H54 (cell line): ENCODE measurements at places on chromosomes 3 and 15.

DNA sequence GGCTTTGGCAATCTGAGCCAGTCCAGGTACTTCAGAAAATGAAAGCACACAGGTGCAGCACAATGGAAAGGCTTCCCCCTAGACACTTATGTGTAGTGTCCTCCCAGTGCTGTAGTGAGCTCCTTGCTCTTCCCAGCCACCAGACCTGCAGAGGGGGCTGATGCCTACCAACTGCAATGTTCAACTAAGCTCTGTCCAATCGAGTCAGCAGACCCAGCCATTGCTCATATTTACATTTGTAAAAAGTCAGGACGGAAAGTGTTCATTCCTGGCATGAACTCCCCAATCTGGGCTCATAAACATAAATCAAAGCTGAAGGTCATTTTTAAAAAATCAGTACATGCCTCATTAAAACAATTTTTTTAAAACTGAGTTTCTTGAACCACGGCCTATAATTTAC, 73.0 kb downstream of the FOXP1 start:
- no peak for DNase-seq

- DNase-seq = no peak
Measured at GRCh38 chr3:9917820-9918219, 922 bp downstream of the IL17RC start.

- DNase-seq = no peak
Measured at GRCh38 chr3:186013312-186013711, 75.5 kb upstream of the TRA2B start.

DNA sequence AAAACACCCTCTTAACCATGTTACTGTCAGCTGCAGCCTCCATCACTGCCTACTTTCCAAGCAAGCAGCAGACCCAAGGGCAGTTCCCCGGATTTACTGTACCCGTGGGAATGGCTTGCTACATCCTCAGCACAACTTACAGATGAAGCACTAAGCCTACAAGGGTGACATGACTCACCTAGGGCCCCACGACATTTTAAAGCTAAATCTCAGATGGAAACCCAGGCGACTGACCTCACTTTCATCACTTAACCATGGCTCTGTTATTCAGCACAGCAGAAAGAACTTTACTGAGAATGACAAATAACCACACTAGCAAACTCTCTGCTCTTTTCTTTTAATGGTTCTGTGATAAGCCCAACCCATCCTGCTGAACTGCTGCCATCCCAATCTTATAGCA, 65.6 kb downstream of the SUMF1 start:
- DNase-seq = no peak

- no peak for DNase-seq
Measured at GRCh38 chr3:17972959-17973906, 230.8 kb upstream of the TBC1D5 start.

DNA sequence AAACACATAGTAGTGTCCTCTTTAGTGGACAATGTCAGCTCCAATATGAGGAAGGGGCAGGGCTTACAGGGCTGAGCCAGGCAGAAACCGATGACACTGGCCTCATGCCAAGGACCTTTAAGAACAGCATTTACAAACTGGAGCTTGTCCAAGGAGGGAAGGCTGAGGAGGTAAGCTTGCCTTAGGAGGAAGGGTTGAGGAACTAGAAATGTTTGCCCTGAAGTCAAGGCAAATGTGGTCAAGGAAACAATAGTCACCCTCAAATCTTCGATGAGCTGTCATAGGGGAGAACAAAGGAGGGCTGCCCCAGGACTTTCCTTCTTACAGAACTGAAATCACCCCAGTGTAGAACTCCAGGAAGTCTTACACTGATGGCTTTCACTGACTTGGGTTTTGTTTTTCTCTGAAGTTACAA, 136.4 kb downstream of the LIPC start:
- DNase-seq = no peak

DNA sequence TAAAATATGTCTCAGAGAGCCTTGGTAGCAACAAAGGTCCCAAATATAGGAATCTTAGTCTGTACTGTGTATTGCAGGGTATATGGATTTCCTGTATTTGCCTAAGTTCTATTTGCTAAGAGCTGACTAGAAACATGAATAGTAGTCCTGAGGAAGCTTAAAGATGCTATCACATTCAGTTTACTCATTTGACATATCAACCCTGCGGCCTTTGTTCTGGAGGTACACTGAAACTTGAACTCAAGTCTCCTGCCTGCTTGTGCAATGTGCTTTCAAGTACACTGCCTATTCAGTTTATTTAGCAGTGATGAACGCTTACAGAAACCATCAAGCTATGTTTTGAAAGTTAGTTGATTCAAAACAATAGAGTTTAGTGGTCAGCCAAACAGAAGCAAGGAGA, 21.1 kb downstream of the IL1RAP start:
- DNase-seq = no peak

DNA sequence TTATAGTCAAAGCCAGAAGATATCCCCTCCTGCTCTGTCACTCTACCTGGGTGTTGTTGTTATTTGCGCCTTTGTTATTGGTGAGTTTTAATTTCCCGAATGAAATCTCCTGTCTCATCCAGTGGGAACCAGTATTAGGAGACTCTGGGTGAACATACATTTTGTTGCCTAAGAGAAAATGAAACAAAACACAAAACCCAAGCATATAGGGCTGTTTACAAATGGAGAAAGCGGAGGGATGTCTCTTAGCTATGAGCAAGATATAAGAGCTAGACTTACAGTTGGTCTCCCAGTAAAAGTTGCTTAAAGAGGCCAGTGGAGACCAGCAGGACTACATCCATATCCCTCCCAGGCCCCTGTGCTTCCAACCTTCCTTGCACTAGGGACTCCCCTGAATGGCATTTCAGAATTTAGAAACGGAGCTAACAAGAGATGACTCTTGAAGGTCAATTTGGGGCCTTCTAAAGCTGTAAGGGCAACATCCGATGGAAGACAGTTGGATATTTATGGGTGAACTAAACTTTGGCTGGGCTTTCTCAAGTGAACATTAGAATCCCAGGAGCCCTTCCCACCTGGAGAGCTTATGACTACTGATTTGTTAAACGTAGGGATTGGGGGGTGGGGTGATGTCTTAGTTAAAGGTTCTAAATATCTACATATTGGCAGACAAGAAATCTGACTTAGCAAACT, 2.7 kb downstream of the EOMES start:
- DNase-seq = no peak

DNA sequence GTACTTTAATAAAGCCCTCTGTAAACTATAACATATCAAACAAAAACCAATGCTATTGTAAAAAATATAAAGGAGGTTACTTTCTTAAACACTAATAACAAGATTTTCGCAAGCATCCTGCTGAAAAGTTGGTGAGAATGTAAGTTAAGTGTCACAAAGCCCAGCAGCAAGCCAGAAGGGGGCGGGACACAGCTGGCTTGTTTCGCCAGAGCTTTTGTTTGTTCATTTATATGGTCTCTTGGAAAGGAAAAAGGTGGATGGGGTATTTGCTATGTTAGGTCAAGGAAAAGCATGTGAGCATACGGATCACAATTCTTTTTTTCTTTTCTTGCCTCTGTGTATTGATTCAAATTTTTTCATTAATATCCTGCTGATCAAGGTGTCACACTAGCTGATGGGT, 59.9 kb downstream of the HACD2 start:
- DNase-seq = no peak

DNA sequence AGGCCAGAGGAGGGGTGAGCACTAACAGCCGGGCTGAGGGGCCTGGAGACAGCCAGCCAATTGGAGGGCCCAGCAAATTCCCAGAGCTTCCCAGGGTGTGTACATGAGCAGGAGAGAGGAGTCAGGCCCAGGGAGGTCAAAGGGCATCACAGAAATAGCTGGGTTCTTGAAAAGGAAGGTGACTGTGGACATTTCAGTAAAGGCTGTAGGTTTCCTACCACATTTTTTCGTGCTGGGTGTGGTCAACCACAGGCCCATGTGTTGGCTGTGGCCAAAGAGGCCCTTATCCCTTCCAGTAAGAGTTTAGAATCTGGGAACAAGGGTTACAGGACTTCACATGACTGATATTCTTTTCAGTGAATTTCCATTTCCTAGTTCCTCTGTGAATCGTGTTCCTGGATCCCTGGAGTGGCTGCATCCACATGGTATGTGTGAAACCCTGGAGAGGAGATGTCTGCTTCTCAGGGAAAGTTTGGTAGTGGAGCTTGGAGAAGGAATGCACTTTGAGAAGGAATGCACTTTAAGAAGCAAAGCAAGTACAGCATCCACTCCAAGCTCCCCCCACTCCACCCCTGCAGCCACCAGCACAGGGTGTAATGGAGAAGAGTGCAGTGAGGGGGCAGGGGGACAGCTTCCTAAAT, 73.2 kb upstream of the HEG1 start:
- no peak for DNase-seq

DNA sequence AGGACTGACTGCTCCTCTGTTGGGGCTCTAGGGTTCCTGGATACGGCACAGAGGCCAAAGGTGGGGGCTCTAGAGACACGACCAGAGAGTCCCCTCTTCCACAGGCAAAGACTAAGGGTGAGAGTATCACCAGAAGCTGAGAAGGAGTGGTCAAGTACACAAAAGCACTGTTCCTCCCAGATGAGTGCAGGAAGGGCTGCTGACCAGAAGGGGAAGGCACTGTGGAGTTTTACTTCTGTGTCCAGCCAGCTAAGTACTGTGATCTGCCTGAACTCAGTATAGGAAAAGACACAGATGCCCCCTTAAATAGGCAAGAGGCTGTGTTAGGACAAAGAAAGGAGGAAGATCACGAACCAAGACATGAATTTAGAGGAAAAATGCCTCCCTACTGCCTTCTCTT, 11.7 kb downstream of the MRPS11 start:
- DNase-seq = no peak
